NCI-H1105 treated with DMSO at 0.1 percent for 48 hours (cell line): ENCODE measurements at places on chromosomes 12 and 14.
A peak's percentile ranks its signal among the peaks of the same experiment; 100 is the strongest.

GRCh38 chr14:36768638-36769337, 107.1 kb downstream of the PAX9 start:
- no peak for DNase-seq

GRCh38 chr12:57554897-57555296, 5.1 kb downstream of the KIF5A start:
- DNase-seq = no peak

DNA sequence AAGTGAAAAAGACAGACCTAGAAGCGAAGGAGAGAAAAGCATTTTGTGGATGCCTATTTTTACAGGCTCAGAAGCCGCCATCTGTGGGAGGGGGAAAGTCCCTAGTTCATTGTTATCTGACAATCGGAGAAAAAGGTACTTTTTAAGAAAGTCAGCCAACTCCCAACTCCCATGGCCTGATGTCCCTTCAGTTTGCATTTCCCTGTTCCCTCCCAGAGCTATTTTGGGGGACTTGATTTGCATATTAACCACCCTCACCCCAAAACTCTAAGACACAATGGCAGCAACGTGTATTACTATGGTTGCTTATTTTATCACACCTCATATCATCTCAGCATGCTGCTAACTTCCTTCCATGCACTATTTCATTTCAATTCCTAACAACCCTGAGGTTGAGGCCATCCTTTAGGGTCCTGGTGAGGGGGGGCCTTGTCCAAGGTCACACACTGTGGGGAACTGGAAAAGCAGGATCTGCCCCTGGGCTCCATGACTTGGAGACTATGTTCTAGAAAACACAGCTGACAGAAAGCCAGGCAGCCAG, 18.7 kb downstream of the HVCN1 start:
- no peak for DNase-seq

DNA sequence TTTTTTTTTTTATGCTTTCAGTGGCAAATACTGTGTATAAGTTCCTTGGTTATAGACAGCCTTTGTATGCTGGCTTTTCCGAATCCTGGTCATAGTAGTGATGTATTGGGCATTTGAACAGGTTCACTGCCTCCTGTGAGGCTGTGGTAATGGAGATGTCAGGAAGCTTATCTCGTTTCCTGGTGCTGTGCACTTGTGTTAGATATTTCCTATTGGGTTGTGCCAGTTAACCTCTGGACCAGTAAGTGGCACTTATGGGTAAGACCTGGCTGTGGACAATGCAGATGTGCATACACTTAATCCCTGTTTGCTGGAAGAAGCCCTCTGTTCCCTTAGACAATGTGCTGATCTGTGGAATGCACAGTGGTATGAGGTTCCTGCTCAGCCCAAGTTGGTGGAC, 135.4 kb upstream of the KITLG start:
- DNase-seq = no peak

DNA sequence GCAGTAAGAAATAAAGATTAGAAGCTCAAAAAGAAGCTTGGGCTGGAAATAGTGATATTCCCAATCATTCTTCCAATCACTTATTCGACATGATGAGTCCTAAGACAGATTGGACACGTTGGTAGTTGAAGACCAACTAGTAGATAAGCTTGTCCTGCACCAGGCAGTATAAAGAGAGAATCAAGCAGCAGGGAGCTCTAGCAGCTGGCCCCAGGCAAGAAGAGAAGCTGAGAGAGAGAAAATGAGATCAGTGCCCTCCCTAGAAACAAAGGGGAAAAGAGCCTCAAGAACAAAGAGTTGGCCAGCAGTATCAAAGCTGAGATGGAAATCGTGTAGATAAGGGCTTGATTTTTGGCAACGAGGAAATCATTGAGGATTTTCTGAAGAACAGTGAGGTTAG, 20.6 kb downstream of the RASSF8 start:
- DNase-seq = no peak

- no peak for DNase-seq
Observed at GRCh38 chr14:54209511-54210250, 187.1 kb upstream of the CDKN3 start.

- DNase-seq = no peak
Observed at GRCh38 chr12:114412307-114412706, 6.4 kb upstream of the TBX5 start.

DNA sequence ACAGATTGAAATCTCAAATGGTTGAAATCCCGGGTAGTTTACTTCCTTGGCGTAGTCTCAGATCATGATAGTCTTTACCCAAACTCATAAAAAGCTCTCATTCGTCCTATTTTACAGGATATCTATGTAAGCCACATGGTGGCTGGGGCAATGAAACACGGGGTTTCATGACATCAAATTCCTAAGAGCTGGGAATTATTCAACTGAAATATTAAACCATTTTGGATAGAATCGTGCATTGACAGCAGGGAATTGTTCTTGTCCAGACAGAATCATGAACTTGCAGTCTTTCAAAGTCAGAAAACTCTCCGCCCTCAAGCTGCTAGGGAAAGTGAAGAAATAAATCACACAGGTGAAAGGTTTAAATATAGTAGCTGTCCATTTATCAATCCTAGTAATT, 33.2 kb upstream of the PRKAB1 start:
- no peak for DNase-seq

DNA sequence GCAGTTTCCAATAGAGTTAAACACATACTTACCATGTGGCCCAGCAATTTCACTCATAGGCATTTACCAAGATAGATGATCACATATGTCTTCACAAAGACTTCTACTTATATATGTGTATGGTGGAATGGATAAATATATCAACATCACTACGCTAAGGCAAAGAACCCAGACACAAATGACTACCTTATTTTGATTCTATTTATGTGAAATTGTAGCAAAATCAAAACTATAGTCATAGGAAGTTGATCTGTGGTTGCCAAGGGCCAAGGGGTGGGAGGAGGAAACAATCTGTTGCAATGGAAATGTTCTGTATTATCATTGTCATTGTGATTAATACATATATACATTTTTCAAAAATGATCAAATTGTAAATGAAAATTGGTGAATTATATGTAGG, 47.7 kb upstream of the ANP32D start:
- DNase-seq = no peak

DNA sequence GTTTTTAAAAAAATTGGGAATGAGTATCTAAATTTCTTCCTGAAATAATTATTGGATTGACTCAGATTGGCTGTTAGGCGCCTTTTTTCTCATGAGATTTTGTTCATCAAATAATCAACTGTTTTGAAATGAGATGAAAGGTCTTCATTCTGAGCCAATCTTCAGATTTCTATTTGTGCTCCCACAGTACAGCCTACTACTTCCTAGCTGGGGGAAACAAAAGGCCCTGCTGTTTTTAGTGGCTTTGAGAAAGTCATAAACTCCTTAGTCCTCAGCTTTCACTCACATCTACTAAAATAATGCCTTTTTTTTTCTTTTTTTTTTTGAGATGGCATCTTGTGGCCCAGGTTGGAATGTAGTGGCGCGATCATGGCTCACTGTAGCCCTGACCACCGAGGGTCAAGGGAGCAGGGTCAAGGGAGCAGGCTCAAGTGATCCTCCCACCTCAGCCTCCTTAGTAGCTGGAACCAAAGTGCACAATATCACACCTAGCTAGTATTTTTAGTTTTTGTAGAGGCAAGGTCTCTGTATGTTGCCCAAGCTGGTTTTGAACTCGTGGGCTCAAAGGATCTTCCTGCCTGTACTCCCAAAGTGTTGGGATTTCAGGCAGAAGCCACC, 15.2 kb downstream of the NACA start:
- no peak for DNase-seq

- no peak for DNase-seq
Observed at GRCh38 chr12:5348057-5348456, 83.9 kb upstream of the NTF3 start.

DNA sequence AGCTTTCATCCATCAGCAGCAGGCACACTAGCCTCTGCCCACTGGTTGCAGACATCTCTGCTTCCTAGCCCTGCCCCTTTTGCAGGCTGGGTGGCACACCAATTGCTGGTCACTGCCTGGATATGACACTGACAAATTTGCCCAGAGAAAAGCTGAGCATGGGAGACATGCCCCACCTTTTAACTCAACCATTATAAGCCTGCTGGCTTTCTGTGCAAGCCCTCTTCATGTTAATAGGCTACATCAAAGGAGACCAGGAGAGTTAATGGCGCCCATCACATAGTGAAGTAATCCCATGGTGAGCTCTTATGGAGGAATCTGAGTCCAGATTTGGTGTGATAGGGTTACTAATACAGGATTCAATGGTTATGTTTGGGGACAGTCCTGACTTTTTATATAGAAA, 139.2 kb downstream of the KICS2 start:
- peak; percentile 72 for DNase-seq

GRCh38 chr12:98224584-98225221, 290.7 kb upstream of the TMPO start:
- no peak for DNase-seq

- DNase-seq = no peak
Observed at GRCh38 chr12:8987163-8987562, 2.2 kb upstream of the KLRG1 start.

- no peak for DNase-seq
Observed at GRCh38 chr12:109553483-109553882, 19.8 kb downstream of the MMAB start.

DNA sequence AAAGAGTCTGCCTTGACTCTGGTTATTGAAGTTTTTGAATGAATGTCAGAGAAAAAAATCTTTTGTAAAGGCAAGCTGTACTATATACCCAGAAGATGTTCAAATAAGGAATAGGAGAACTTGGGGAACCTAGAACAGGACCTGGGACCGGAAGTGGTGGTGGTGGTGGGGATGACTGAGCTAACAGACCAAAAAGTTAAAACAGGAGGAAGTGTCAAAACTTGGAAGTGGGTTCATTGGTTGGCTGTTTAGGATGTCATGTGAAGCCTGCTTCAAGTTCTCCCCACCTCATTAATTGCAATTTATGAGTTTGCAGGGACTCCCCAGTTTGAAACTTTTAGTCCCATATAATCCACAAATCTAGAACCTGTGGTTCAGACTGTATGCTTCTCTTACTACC, 26.2 kb downstream of the PLXNC1 start:
- no peak for DNase-seq

DNA sequence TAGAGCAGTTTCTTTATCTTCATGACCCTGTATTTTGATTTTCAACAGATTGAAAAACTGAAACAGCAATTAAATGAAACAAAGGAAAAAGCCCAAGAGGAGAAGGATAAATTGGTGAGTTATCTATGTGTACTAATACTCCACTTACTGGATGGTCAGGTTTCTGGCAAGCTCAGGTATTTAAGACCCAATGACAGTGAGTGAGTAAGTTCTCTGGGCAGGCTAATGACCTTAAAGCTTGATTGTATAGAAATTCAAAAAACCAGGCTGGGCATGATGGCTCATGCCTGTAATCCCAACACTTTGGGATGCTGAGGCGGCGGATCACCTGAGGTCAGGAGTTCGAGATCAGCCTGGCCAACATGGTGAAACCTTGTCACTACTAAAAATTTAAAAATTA, 10.0 kb downstream of the BBOF1 start:
- DNase-seq = no peak

DNA sequence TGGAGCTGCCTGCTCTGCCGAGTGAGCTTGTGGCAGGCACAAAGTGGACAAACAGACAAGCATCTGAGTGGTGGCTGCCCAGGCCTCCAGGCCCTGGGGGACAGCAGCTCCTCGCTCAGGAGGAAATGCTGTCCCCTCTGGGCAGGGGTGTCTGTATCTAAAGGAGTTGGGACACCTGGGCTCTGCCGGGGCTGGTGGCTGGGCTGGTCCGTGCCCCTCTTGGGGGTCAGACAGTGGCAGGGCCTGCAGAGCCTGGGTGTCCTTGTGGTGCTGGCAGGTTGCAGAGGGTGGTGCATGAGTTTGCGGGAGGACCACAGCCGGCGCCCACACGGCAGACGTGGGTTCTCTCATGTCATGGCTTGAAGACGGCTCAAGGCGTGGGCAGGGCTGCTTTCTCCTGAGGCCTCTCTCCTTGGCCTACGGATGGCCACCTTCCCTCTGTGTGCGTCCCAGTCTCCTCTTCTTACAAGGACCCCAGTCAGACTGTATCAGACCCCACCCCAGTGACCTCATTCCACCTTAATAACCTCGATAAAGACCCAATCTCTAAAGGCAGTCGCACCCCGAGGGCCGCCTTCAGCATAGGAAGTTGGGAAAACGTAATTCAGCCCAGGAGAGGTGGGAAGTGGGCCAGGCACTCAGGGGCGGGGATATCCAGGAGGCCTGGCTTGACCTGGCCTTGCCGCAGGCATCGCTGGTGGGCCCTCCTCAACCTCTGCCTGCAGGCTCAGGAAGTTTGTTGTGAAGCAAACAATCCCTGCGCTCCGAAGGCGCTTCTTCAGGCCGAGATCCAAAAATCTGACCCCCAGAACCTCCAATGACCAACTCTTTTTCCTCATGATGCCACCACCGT, 110.0 kb downstream of the KIF26A start:
- DNase-seq = no peak

DNA sequence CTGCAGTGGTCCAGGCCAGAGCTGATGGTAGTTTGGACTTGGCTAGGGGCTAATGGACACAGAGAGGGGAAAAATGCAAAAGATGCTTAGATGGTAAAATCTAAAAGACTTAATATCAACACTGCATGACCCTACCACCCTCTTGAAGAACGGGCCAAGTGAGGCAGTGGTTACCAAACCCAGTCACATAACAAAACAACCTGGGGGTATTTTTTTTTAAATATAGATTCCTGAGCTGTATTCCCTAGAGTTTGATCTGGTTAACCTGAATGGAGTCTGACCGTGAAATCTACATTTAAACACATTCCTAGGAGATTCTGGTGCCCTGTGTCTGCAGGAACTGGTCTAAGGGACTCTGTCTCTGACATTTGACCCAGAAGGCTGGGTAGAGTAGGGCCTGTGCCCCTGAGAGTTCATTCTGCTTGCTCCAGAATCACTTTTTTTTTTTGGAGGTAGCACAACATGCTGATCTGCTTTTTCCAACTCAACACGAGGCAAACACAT, 15.7 kb downstream of the ABHD4 start:
- no peak for DNase-seq

DNA sequence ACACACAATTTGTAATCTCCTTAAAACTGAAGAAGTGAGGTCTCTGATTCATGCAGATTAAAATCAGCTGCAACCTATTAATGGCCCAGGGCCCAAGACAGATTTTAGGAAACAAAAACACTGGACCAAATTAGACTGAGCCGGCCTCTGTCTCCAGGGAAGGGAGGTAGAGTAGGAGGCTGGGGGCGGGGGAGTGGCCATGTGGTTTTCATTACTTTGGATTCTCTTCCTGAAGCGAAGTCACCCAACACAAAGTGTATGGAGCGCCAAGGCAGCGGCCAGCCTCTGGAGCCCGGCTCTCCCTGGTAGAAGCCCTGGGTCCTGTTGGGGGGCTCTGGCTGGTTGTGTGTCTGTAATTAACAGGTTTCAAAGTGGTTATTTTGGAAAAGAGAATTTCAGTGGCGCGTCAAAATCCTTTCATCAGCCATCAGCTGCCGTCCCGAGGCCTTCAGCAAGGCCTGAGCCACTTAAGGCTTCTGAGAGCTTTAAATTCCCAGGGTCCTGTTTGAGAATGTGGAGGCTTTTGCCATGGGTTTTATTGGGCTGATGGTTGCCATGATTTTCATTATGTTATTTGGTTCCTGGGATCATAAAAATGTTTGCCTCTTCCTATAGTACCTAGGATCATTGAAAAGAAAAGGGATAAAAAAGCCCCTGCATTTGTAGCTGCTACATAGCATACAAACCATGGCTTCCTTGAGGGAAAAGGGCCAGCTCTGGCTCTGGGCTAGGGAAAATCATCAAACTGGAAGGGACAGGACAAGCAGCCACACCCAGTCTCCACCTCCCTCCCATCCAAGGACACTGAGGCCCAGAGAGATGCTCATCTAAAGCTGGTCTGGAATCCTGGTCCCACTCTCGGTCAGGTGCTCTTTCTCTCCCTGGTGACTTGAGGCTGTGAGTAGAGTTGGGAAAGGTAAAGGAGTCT, 282.4 kb downstream of the ZFP36L1 start:
- DNase-seq = no peak
